ENCODE measurements at places on chromosomes 3 and 15.

GRCh38 chr3:39127269-39127907, 19.9 kb downstream of the TTC21A start:
- DNase-seq, result no peak

DNA sequence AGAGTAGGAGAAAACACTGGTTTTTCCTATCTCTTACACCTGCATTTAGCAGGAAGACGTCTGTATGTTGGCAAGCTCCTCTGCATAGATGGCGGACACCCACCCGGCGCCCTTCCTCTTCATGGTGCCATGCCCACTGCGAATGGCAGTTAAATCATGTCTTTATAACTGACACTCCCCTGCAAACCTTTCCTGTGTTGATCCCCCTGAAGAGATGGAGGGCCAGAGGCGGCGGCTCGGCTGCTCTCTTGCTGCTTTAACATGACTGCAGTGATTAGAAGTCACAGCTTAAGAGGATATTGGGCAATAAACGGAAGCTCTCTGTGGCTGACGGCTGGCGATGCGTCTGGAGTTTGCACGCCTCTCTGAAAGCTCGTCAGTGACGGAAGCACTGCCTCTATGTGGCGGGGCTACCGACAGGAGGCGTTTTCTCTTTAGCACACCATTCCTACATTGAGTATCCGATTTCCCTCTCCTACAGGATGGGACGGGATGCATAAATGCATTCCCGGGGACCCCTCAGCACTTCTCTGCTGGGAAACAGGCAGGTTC, 25.5 kb upstream of the SNRPA1 start:
- DNase-seq, result peak; percentile 81

DNA sequence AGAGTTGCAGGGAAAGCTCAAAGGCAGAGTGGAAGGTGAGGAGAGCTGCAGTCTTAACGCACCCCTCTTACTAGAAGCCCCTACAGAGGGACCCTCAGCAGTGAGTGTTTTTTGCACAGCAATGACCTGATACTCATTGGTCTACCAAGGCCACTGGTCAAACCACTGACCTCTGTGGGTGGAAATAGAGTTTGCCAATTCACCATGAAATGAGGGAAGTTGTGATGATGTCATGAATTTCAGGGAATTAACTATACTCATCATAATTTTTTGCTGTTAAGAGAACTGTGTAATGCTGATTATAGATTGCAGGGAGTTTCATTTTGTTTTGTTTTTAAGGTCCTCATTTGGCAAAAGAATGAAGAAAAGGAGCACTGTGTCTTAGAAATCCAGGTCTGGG, 101.7 kb upstream of the SMAD3 start:
- no peak for DNase-seq

GRCh38 chr3:127690823-127691452, 18.2 kb downstream of the ABTB1 start:
- DNase-seq, result no peak

- no peak for DNase-seq
These were observed 3.3 kb upstream of the SLC38A3 start for GRCh38 chr3:50201573-50202315.

- DNase-seq, result no peak
These were observed 42.9 kb downstream of the CFAP20DC start for GRCh38 chr3:59006634-59007517.

DNA sequence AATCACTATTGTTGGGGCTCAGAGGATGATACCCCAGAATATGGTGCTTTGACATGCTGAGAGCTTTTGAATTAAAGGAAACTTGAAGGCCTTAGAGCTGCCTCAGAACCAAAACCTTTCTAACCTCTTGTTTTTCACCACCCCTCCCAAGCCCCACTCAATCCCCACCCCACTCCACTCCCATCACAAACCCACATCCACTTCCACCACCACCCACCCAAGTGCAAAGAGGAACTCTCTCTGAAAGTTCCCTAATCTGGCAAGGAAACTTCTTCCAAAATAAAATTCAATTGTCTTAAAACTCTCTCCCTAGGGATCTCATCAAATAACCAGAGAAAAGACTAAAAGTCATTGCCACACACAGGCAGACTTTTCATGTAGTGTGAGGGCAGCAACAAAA, 301.2 kb upstream of the ARHGEF26 start:
- DNase-seq, result no peak

DNA sequence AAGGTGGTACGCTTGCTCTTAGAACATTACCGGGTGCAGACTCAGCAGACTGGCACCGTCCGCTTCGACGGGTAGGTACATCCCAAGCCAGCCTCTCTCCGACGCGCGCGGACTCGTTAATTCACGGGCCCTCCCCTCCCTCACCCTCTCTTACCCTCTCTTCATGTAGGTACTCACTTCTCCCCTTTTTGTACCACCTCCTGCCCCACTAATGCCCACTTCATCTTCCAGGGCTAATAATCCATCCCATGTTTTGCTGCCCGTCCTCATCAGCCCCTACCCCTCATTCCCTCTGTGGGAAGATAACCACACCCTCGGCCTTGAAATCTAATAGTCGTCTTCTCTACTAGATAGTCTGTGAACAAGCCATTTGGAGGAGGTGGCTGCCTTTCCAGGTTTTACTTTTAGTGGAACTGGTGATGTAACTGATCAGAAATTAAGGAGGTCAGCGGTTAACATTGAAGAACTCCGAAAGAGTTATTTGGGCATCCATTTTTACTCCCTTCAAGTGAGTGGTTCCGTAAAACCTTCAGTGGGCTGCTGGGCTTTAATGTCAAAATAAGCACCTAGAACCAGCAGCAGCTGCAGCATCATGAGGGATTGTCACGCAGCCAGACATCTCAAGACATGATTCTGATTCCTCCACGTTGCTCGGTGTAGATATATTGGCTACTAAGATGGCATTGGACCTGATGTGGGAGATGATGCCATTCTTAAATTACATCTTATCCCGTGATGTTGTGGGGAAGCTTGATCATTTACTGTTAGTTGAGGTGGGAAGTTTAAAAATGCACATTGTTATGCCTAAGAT, 1.3 kb downstream of the FEM1B start:
- DNase-seq, result no peak

- no peak for DNase-seq
These were observed 727 bp upstream of the TM2D3 start for GRCh38 chr15:101652786-101653430.

- no peak for DNase-seq
These were observed 48.1 kb downstream of the MAGEF1 start for GRCh38 chr3:184663756-184664155.

- DNase-seq, result no peak
These were observed 173.1 kb downstream of the MFSD1 start for GRCh38 chr3:158974904-158975303.

GRCh38 chr3:175659670-175660350, 800.7 kb downstream of the NAALADL2 start:
- no peak for DNase-seq

GRCh38 chr3:129182390-129183185, 1.1 kb downstream of the CNBP start:
- DNase-seq, result peak; percentile 74

GRCh38 chr3:125221831-125222230, 9.3 kb upstream of the SLC12A8 start:
- DNase-seq, result no peak

DNA sequence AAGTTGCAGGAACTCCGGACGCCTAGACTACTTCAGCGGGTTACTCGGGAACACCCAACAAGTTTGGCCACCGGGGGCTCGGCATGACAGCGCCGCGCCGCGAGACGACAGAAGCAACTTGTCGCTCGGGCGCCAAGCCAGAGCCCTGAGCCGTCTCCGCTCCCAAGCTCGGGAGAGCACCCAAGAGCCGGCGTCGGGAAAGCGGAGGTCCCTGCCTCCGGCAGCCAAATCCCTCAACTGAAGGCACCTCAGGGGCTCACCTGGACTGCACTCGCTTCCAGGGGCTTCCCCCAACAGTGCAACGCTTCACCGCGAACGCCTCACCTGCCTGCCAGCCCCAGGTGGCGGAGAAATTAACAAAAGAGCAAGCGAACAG, 640 bp downstream of the MB21D2 start:
- peak; percentile 79 for DNase-seq

GRCh38 chr15:44769521-44769920, 33.2 kb downstream of the TRIM69 start:
- DNase-seq, result no peak

GRCh38 chr3:149391960-149392359, 14.5 kb upstream of the TM4SF1 start:
- no peak for DNase-seq

- no peak for DNase-seq
These were observed 456.3 kb upstream of the ARRDC4 start for GRCh38 chr15:97504031-97504792.

GRCh38 chr15:89993349-89993748, 7.8 kb upstream of the ZNF710 start:
- DNase-seq, result no peak

- peak; percentile 78 for DNase-seq
These were observed 135.6 kb upstream of the SUCLG2 start for GRCh38 chr3:67790043-67790442.

- no peak for DNase-seq
These were observed 21.2 kb upstream of the ATP10A start for GRCh38 chr15:25884370-25884769.

DNA sequence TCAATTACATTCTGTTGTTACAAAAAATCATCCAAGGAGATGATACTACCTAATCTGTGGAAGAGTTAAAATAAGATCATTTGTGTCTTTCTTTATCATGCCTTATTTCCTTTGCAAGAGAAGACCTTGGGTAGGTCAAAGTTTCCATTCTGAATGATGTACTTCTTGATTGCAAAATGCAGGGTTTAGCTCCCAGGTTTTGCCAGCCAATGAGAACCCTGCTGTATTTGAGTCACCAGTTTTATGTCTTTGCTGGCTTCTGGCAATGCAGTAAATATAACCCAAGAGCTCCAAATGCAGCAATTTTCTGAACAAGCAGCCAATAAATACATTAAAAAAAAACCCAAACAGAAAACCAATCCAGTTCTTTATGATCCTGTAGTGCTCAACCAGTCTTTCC, 204.9 kb downstream of the CADPS start:
- DNase-seq, result no peak

Measured in activated effector memory CD4-positive, alpha-beta T cell treated with anti-CD3 and anti-CD28 coated beads, Interleukin-2, amount 50 U/mL, for 16 hours (primary cell).